ENCODE measurements at places on chromosomes 16 and 17.

DNA sequence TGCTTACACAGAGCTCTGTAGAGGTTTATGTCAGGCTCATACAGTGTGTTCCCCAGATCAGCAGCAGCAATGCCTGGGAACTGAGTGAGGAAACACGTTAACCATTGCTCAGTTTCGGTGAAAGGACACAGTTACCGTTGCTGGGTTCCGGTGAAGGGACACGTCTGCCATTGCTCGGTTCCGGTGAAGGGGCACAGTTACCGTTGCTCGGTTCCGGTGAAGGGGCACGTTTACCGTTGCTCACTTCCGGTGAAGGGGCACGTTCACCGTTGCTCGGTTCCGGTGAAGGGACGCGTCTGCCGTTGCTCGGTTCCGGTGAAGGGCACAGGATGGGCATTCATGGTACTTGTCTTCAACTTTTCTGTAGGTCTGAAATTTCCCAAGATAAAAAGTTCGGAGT lies 81.7 kb downstream of the MRM3 start:
- DNase-seq, result no peak

- no peak for DNase-seq
Observed at GRCh38 chr17:55774846-55775271, 24.0 kb downstream of the PCTP start.

DNA sequence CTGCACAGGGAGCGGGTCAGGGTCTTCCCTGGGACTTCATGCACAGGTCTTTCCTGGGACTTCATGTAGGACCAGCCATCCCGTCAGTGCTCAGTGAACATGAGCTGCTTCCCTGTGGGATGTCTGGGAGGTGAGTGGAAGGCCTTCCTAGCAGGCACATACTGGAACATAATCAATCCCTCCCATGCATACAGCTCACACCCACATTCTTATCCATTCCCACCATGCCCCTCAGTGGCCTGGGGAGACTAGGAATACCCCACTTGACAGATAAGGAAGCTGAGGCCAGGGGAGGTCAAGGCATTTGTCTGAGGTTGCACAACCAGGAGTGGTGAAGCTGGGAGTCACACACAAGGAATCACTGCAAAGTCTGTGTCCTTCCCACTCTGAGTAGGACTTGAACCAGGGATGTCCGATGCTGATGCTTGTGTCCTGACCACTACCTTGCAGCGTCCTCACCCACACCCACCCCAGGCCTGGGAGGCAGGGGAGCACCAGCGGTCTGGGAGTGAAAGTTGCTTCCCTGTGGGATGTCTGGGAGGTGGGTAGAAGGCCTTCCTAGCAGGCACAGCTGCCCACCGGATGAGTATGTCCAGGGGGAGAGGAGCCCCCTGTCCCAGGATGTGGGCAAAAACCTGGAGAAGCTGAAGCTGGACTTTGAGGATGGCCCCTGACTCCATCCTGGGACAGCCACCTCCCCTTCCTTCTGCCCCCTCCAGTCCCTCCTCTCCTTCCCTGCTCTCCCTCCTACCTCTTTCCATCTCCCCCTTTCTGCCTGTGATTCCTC lies 1.0 kb upstream of the NLRC5 start:
- DNase-seq, result no peak

DNA sequence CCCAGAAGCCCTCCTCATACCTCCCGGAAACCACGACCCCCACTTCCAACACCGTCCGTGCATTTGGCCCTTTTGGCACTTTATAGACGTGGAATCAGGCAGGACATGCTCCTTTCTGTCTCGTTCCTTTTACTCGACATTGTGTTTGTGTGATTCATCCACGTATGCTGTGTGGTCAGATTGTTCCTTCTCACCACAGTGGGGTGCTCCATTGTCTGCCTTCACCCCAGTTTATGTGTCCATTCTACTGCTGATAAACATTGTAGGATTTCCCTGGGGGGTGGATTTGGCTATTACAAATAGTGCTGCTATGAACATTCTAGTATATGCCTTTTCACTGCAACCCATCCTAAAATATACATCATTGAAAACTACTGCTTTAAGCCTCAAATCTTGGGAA lies 28.9 kb upstream of the RPH3AL start:
- no peak for DNase-seq

- no peak for DNase-seq
Observed at GRCh38 chr16:23861874-23862273, 26.1 kb downstream of the PRKCB start.

- peak; percentile 68 for DNase-seq
Observed at GRCh38 chr16:53509906-53510703, 7.1 kb upstream of the AKTIP start.

- no peak for DNase-seq
Observed at GRCh38 chr17:49687878-49688491, 10.1 kb upstream of the SPOP start.

DNA sequence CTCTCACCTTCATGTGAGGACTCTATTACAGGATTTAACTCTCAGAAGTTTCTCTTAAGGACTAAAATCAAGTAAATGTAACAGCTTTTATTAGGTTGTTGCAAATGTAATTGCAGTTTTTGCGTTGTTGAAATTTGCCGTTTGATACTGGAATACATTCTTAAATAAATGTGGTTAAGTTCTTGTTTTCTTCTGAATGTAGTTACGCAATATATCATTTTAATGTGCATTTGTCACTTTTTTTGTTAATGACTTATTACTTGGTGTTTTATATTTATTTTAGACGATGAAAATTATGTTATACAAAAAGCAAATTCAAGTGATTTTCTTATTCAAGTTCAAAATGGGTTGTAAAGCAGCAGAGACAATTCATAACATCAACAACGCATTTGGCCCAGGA lies 76.3 kb downstream of the TTC19 start:
- no peak for DNase-seq

DNA sequence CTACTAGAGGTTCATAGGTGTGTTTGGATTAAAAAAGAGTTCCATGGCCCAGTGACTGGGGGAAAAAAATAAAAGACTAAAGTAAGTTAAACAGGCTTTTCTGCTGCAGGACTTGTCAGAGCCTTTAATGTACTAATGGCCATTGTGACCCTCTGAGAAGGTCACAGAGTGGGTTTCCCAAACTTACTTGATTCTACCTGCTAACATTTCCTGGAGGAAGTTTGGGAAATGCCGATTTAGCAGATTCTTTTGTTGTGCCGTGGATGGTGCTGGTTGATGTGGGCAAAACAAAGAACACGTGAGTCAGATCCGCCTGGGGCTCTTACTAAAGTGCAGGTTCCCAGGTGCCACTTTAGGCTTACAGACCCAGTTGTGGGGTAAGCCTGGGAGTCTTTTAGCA lies 13.6 kb upstream of the STH start:
- DNase-seq, result no peak

GRCh38 chr17:32567086-32567485 lies 80.3 kb downstream of the CDK5R1 start:
- DNase-seq, result no peak

DNA sequence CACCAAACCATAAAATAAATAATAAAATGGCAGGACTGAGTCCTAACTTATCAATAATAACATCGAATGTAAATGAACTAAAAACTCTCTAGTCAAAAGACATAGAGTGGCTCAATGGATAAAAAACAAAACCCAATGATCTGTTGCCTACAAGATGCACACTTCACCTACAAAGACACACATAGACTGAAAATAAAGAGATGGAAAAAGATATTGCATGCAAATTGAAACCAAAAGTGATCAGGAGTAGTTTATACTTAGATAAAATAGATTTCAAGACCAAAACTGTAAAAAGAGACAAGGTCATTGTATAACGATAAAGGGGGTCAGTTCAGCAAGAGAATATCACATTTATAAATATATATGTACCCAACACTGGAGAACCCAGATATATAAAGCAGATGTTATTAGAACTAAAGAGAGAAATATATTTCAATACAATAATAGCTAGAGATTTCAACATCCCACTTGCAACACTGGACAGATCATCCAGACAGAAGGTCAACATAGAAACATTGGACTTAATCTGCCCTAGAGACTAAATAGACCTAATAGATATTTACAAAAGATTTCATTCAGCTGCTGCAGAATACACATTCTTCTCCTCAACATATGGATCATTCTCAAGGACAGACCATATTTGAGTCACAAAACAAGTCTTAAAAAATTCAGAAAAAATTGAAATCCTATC lies 29.8 kb downstream of the SLC47A2 start:
- DNase-seq, result no peak

- DNase-seq, result no peak
Observed at GRCh38 chr17:64166876-64167275, 36.9 kb upstream of the ERN1 start.
